ENCODE measurements at places on chromosomes 7 and 10. TPM values are rescaled to one million over a fixed set of nuclear protein-coding genes. Genes with fewer than 3 reads are reported as not detected.

GRCh38 chr10:71127773-71128172, 84.6 kb upstream of the UNC5B start:
- DNase-seq = no peak

NCF1 gene
- not detected for total RNA-seq

DNA sequence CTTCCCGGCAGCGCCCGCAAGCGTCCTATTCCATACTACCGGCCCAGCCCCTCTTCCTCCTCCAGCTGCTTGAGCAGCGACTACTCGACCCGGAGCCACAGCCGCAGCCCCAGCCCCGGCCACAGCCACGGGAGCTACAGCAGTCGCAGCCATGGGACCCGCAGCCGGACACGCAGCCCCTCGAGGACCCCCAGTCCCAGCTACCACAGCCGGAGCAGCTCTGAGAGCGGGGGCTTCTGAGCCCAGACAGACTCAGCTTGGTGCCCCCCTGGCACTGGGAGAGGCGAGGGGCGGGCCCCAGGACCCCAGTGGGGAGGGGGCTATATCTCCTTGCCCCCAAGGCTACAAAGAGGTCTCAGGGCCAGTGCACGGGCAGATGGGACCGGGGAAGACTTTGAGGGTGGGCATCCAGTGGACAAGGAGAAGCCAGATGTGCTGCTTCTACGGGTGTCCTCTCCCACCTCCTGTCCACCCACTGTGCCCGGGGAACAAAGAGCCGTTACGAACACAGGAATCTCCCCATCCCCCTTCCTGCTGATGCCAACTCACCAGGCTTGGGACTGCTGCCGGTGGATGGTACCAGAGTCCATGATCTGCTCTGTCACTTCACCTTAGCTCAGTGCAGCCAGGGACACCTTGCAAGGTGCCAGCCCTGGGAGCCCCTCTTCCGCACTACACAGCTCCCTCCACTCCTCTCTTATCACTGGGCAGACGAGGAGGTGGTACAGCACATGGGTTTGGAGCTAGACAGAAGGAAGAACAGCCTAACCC, 16.7 kb upstream of the HSPB1 start:
- no peak for DNase-seq

GRCh38 chr7:27154369-27154768, 2.0 kb upstream of the HOXA3 start:
- DNase-seq = peak; percentile 37

- DNase-seq = no peak
Observed at GRCh38 chr10:49330127-49330665, 31.2 kb downstream of the C10orf71 start.

DNA sequence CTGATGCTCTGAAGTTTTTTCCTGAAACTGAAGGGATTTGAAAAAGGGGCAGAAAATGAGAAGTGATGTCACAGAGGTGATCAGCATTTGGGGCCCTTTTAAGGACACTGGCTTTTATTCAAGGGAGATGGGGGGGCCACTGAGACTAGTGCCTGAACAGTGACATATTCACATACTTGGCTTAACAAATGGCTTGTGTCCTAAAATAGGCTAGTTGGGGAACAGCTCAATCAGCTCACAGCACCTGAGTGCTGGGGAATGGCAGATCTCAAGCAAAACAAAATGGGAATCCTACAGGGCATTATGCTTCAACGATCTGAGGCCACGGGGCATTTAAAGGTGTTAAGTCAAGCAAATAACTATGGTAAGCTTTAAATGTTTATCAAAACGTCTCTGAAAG, 90.1 kb downstream of the UBE2H start:
- no peak for DNase-seq

RNF32 gene
- total RNA-seq = 2.9 TPM

EPO gene
- not detected for total RNA-seq

DNA sequence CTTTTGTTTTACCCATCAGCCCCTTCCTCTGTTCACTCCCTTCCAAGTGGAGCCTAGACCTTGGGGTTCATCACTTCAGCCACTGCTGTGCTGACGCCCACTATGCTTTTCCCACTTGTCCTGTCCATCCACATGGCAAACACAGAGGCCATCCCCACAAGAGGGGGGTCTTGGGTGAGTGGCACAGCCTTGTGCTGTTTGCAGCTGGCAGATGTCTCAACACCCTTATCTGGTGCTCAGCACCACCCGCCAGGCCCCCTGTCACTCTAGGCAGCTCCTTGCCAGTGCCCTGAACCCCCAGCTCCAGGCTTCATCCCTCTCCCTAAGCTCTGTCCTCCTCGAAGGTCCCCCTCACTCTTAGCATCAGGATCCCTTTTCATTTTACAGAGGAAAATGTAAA, 13.1 kb downstream of the BLVRA start:
- no peak for DNase-seq

GRCh38 chr10:35359873-35360272, 23.6 kb downstream of the CCNY start:
- no peak for DNase-seq

GIMAP7 gene
- 22.1 TPM for total RNA-seq

- no peak for DNase-seq
Observed at GRCh38 chr7:99013266-99014112, 130.4 kb downstream of the SMURF1 start.

GDF2 gene
- total RNA-seq = not detected

- DNase-seq = no peak
Observed at GRCh38 chr7:27062946-27063345, 32.9 kb downstream of the HOXA1 start.

DNA sequence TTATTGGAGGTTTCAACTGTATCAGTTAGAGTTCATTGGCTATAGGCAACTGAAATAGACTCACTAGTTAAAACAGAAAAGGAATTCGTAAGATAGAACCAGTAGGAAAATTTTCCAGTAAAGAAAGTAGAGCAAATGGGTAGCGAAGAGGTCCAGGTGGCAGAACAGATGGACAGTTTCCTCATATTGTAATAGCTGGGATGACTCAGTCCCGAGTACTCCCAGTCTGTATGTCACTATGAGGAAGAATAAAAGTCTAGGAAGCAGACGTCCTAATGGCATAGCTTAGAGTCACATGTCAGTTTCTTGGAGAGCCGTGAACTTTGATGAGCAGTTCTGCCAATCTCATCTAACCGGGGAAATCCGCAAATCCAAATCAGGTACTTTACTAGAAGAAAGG, 95.3 kb downstream of the RNF32 start:
- DNase-seq = no peak

BMPER gene
- total RNA-seq = 6.9 TPM

- no peak for DNase-seq
Observed at GRCh38 chr7:55120074-55120473, 101.3 kb downstream of the EGFR start.

CDC123 gene
- total RNA-seq = 61.6 TPM

DNA sequence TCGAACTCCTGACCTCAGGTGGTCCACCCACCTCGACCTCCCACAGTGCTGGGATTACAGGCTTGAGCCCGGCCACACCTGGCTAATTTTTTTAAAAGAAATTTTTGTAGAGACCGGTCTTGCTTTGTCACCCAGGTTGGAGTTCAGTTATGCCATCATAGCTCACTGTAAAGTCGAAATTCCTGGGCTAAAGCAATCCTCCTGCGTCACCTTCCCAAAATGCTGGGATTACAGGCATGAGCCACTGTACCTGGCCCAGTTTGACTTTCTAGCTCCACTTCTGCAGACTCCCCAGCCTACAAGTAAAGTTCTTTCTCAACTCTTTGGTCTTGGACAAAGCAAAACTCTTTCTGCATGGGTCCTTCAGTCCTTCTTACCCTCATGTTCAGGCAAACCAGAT, 214.1 kb downstream of the SKIDA1 start:
- no peak for DNase-seq

CALY gene
- total RNA-seq = 0.66 TPM

DNA sequence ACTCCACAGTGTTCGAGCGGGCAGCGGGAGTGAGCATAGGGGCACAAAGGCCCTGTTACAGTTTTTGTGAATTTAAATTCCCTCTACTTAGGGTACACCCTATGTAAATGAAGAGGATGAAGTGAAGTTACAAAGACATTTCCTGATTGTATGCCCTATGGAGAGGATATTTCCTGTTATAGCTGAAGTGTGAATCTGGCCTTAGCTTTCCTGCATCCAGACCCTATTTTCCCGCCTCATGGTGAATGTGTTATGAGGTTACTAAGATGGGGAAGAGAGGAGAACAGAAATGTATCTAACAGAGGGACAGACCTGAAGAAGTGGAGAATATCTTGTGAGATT, 37.8 kb upstream of the COMMD3 start:
- no peak for DNase-seq

MOGAT3 gene
- not detected for total RNA-seq

DNA sequence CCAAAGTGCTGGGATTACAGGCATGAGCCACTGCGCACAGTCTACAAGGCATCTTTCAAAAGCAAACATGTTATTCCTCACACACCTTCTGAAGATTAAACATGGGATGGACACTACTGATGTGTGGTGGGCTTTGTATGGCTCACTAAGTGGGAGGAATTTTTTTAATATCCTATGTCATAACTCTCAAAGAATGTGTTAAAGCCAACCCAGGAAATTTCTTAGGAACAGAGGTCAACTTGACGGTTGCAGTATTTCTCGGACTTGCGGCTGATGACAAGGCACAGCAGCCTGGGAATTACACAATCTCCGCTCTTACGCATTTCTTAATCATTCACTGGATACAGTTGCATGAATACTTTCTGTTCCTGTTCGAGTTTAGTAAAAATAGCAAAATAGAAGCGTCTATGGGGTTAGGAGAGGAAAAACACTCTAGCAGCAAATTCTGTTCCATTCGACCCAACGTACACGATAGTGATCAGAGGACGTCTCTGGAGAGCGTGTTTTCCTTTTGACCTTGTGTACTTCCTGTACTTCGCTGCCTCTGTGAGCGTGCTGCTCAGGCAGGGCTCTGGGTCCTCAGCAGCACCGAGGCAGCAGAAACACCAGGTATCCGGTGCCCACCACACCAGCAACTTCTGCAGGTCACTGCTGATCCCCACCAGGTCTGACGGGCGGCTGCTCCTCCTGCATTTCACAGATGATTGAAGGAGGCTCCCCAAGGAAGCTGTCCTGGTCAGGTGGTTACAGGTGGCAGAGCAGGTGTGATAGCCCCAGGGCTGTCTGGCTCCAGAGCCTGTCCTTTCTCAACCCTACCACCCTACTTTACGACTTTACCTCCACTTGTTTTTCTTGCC, 26.4 kb upstream of the SRGN start:
- DNase-seq = peak; percentile 52

DNA sequence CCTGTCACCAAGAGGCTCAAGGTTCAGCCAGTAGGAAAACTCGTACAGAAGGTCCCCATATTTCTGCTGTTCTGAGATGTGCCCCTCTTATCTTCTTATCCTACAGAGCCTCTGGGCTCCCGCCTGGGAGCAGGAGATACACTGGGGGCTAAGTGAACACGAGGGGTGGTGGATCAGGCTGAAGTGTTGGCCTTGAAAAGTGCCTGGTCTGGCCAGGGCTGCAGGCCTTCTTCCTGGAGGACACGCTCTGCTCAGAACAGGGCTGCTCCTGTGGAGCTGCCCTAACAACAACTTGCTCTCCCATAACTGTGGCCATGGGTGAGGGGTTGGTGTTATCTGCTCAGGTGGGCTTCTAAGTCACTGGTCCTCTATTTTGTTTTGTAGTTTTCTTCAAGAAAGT, 33.7 kb downstream of the C10orf120 start:
- no peak for DNase-seq

ELFN1 gene
- 1.3 TPM for total RNA-seq

DNA sequence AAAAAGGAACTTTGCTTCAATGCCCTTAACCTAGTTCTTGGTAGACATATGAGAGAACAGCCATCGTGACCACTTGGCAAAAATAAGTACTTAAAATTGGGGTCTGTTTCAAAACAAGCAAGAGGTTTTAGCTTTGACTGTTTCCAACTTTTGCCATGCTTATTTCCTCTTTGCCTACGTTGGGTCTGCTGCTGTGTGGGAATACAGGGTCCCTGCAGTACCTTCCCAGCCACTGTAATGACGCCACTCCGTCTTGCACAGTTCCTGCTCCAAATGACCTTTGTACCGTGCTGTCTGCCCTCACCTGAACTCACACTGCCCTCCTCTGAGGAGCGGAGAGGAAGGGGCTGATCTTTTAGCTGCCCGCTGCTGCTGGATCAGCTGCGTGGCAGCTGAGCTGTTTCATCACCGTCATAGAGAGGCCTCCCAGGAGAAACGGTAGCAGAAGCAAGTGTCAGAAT, 133.1 kb downstream of the MAPK8 start:
- DNase-seq = no peak

- DNase-seq = no peak
Observed at GRCh38 chr7:97772045-97772901, 40.4 kb downstream of the TAC1 start.

KCP gene
- total RNA-seq = 0.33 TPM

DNA sequence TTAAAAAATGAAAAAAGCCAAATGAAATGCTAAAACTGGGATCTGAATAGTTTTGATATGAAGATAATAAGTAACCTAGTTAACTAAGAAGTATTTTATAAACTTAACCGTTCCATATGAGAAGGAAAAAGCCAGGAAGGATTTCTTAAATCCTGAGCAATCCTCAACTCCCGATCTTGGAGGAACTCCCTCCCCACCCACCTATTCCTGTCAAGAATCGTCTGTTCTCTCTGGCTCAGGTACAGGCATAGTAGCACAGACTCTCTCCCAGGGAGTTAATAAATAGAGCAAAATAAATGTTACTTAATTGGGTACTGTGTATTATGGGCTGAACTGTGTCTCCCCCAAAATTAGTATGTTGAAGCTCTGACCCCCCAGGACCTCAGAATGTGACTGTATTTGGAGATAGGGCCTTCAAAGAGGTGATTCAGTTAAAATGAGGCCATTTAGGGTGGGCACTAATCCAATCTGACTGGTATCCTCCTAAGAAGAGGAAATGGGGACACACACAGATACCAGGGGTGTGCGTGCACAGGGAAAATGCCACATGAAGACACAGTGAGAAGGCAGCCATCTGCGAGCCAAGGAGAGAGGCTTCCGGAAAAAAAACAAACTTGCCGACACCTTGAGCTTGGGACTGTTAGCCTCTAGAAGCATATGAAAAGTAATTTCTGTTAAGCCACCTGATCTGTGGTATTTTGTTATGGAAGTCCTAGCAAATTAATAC, 28.7 kb downstream of the PUS7 start:
- DNase-seq = no peak

NME8 gene
- total RNA-seq = not detected

DNA sequence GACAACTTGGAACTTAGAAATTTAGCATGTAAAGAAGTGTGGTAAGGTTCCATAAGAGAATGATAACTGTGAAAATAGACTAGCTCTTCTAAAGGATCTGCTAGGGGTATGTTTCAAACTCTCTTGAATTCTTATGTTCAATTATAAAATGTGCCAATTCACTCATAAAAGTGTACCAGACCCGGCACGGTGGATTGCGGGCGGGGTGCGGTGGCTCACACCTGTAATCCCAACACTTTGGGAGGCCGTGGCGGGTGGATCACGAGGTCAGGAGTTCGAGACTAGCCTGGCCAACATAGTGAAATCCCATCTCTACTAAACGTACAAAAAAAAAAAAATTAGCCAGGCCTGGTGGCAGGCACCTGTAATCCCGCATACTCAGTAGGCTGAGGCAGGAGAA, 105.4 kb upstream of the CAV2 start:
- no peak for DNase-seq

- DNase-seq = no peak
Observed at GRCh38 chr7:114916261-114916892, 5.5 kb upstream of the MDFIC start.

- DNase-seq = no peak
Observed at GRCh38 chr7:47465191-47465590, 116.7 kb downstream of the TNS3 start.

ANKRD61 gene
- not detected for total RNA-seq

OR2A7 gene
- 4.2 TPM for total RNA-seq

- no peak for DNase-seq
Observed at GRCh38 chr7:142790056-142790455, 19.3 kb downstream of the PRSS2 start.

AGBL3 gene
- 4.3 TPM for total RNA-seq
